ENCODE measurements at places on chromosomes 6 and 20.

- DNase-seq: no peak
These were observed 887 bp upstream of the AIF1 start for GRCh38 chr6:31614075-31614619.

- DNase-seq: no peak
These were observed 8.9 kb upstream of the TMEM14A start for GRCh38 chr6:52662031-52662430.

- no peak for DNase-seq
These were observed 53.0 kb downstream of the ANKRD60 start for GRCh38 chr20:58175425-58175824.

GRCh38 chr6:26025894-26026832 lies 61.1 kb upstream of the HFE start:
- DNase-seq: peak; percentile 84

GRCh38 chr6:91464201-91464600 lies 877.3 kb upstream of the MAP3K7 start:
- no peak for DNase-seq

GRCh38 chr6:165060720-165061119 lies 248.7 kb downstream of the C6orf118 start:
- DNase-seq: no peak

GRCh38 chr6:17291778-17292177 lies 10.6 kb downstream of the RBM24 start:
- no peak for DNase-seq

DNA sequence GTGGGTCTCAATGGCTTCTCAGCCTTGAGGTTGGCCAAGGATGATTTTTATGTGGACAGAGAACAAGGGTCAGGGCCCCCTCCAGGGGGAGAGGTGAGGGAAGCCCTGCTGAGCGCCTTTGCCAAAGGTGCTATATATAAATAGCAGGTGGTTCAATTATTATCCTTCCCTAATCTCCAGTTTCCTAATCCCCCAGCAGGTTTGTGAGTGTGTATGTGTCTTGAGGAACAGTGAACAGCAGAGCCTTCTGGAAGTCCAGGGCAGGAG lies 3.2 kb upstream of the SIRPA start:
- no peak for DNase-seq

- no peak for DNase-seq
These were observed 5.8 kb upstream of the NR2E1 start for GRCh38 chr6:108159981-108160380.

DNA sequence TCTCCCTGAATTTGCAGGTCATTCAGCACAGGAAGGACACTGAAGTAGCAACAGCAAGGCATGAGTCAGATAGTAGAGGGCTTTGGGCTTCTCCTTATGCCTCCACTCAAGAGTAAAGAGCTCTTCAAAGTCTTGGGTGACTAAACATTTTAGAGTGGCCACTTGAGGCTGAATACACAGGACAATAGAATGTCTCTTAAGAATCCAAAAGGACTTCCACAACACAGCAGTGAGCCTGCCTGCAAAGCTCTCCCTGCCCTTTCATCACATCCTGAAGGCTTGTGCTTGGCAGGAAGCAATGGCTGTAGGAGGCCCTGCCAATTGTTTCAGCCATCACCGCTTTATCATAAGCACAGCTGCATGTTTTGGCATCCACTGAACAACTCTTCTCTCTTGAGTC lies 36.8 kb downstream of the FOXQ1 start:
- no peak for DNase-seq

- no peak for DNase-seq
These were observed 52.1 kb upstream of the DSP start for GRCh38 chr6:7489376-7489775.

DNA sequence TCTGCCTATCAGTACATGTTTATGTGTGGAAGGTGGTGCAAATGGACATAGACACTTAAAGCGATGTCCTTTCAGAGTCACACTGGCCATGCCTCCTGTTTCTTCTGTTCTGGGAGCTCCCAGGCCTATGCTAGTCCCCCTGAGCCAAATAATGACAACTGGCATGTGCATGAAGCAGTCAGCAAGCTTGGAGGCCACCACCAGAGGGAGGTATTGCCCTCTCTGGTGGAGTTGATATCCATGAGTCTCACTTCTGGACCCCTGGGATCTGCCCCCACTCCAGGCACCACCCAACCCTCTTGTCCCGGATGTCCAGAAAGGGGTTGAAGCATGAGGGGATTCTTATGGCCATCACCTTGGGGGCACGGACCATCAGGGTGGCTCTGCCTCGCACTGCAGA lies 172.2 kb downstream of the AIG1 start:
- DNase-seq: no peak

DNA sequence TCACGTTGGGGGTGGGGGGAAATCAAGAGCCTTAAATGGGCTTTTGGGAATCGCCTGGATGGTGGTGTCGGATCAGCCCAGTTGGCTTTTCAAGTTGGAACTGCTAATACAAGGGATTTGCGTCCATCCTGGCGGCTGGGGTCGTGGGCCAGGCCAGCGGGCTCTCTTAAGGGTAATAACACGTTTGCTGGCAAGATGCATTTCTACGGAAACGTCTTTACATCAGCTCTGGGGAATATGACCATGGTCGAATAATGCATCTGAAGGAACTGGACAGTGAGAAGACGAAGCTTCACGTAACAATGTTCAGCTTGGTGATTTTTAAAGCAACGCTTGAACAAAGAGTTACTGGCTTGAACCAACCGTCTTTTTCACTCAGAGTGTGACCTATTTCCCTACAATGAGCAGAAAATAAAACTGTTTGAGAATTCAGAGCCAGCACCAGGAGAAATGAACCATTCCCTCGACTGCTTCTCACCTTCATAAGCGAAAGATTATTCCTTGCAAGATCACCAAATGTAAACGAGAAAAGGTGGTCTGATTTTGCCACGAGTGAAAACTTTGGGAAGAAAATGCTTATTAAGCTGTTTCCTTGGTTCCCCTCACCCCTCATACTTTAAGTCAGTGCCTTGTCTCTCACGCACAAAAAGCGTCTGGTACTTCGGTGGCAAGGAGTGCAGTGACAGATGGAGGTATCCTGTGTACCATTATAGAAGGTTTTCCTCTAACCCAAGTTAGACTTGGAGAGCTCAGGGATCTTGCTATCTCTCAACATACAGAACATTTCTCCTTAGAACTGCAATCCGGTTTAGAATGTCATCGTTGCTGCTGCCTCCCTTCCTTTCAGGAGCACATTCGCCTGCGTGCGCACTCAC lies 1.4 kb upstream of the MARCKS start:
- DNase-seq: no peak

DNA sequence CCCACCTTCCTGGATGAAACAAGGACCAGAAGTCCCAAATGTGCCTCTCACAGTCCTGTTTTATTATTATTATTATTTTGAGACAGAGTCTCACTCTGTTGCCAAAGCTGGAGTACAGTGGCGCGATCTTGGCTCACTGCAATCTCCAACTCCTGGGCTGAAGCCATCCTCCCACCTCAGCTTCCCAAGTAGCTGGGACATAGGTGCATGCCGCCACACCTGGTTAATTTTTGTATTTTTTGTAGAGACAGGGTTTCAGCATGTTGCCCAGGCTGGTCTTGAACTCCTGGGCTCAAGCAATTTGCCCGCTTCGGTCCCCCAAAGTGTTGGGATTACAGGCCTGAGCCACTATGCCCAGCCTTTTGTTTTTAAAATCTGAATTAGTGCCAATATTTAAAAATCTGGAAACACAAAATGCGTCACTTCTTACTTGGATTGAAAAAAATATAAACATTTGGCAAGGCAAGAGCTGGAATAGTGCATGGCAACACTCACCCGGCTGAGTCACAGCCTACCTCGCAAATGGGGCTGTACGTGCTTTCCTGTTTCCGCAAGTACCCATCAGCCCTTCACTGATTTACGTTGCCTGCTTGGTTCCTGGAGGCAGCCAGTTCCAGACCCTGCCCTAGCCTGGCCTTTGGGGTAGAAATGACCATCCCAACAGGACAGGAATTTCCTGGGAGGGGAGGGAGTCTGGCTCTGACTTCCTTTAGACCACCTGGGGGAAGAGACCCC lies 6.3 kb downstream of the SDCBP2 start:
- DNase-seq: no peak

DNA sequence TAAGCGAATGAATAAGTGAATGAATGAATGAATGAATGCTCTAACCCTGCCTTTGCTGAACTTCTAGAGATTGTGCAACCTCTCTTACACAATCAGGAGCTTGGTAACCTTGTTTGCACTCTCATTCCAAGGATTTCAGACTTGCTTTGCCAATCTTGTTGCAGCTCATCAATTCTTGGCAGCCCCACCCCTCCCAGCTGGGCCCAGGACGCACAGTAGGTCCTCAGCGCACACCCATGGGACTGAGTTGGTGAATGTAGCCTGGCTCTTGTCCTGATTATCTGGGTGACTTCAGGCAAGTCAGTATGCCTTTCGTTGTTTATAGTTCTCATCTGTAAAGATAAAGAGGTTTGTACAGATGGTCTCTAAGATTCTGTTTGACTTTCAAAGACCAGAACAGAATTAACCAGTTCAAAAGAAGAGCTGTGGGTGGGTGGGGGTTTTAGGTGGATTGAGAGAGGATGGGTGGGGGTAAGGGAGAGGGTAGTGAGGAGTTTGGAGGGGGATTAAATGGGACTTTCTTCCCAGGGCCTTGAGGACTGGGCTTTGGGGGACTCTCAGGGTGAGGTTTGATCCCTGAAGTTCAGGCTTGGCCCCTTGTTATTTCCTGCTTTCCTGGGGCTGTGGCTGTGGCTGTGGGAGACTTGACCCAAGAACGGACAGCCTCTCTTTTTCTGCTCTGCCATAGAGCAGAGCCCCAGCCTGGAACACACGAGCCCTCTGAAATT lies 33.2 kb downstream of the VEGFA start:
- no peak for DNase-seq

GRCh38 chr6:17930321-17930993 lies 57.0 kb downstream of the KIF13A start:
- DNase-seq: no peak

- DNase-seq: no peak
These were observed 204.9 kb upstream of the PTCHD4 start for GRCh38 chr6:48315915-48316314.

DNA sequence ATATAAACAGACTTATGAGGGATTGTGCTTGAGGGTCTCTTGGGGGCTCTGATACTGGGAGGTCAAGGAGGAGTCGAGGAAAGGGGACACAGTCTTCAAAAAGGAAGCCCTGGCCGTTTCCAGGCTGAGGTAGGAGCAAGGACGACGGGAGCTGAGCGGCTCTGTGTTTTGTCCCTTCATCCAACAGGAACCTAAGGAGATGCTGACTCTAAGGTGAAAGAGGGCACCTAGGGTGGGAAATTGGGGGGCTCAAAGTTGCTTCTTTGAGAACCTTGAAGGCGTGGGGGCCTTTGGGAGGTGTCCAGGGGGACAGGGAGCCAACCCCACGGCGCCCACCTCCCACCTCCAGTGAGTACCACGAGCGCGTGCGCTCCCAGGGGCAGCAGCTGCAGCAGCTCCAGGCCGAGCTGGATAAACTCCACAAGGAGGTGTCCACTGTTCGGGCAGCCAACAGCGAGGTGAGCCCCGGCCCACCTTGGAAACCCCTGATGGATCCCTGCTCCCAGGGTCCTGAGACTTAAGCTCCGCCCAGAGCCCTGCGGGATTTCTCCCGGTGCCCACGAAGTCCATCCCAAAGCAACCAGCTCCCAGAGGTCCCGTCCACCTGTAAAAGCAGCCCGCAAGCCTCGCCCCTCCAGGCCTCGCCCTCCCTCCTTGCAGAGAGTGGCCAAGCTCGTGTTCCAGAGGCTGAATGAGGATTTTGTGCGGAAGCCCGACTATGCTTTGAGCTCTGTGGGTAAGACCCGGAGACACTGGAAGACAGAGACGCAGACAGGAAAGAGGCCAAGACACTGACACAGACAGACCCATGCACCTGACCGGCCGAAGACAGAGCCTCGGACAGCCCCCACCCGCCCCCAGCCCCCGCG lies 2.9 kb downstream of the SPAG4 start:
- DNase-seq: no peak

DNA sequence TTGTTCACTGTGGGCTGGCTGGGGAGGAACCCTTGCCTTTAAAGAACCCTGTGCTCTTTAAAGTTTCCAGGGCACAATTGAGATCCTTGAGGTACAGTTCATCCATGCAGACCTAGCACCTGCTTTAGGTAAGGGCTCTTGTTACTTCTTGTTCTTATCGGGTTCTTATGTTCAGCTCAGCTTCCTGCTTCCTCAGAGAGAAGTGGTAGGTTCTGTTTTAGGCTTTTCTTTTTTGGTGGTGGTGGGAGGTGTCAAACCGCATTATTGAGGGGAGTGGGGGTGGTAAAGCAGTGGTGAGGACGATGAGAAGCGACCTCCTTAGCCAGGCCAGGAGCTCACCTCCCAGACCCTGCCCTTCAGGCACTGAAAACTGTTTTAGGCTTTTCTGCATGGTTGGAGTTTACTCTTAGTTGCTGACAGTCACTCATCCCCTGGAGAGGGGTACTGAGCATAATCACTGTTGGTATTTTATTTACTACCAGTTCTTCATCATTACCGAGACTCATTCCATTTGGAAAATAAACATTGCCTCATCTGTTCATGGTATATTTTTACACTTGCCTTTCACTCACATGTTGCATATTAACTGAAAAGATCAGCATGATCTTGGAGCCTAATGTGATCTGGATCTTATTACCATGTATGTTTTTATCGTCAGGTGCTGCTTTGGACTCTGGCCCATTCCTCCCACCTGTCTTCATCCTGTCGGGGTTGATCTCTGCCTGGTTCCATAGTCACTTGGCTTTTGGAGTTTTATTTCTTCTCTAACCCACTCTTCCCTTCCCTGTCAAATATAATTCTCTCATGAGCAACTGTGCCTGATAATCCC lies 35.4 kb downstream of the SLC16A10 start:
- no peak for DNase-seq

GRCh38 chr6:143288923-143289322 lies 161.6 kb downstream of the ADAT2 start:
- DNase-seq: no peak

- DNase-seq: no peak
These were observed 217.1 kb upstream of the MARCKS start for GRCh38 chr6:113640051-113640450.

DNA sequence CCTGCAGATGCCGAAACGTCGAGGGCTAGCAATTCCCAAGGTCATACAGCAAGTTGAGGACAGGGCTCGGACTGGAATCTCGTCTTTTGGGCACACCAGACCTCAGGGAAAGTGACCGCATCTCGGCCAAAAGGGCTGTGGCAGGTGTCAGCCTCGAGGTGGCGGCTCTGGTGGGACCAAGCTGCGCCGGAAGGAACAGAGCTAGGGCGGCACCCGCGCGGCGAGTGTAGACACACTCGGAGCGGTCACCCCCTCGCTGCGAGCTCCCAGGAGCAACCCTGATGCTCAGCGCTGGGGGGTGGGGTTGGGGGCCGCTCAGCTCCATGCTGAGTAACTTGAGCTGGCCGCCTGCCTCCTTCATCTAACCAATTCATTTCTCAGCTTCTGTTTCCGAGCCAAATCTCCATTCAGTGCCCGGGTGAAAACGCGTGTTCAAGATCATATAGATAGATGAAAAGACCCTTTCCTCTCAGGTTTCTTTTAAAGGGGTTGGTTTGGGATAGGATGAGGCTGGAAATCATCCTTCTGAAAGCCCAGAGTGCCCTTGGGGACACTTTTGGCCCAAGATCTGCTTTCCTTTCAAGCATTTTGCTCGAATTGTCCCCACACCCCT lies 2.2 kb upstream of the TUBB2B start:
- peak; percentile 17 for DNase-seq

All from NCI-H1436 treated with DMSO at 0.1 percent for 48 hours (cell line).